NCI-H1105 (cell line): ENCODE measurements at places on chromosomes 13 and 19.

- DNase-seq = no peak
Observed at GRCh38 chr19:6736169-6736916, 1.0 kb downstream of the GPR108 start.

DNA sequence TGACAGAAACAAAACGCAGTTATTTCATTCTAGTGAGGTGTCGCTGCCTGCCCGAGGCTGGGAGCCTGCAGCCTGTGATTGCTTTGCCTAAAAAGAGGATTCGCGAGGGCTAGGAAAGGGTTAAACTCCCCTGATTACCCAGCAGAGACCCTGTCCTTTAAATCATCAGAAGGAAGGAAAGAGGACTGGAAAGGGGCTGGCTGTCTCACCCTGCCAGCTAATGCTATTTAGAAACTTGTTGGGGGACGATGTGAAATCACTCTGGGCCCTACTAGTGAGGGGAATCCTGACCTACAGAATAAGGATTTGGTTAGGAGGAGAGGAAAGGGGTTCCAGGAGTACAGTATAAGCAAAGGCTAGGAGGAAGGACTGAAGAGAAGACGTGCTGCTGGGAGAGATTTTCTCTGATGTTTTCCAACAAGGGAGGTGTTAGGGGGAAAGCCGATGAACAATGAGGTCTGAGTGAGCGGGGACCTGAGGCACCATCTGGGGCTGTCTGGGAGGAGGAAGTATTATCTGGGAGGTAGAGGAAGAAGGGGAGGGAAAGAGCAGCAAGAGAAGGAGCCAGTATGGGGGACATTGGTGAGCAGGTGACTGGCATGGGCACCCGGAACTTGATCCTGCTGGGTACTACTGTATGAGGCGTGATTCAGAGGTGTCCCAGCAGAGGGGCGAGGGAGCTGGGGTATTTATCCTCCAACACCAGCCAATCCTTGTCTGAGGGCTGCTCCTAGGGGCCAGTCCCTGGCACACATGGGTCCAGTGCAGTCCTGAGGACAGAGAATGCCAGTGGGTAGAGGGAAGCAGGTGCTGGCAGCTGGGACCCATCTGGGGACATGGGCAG lies 55.7 kb upstream of the PTPRS start:
- no peak for DNase-seq

DNA sequence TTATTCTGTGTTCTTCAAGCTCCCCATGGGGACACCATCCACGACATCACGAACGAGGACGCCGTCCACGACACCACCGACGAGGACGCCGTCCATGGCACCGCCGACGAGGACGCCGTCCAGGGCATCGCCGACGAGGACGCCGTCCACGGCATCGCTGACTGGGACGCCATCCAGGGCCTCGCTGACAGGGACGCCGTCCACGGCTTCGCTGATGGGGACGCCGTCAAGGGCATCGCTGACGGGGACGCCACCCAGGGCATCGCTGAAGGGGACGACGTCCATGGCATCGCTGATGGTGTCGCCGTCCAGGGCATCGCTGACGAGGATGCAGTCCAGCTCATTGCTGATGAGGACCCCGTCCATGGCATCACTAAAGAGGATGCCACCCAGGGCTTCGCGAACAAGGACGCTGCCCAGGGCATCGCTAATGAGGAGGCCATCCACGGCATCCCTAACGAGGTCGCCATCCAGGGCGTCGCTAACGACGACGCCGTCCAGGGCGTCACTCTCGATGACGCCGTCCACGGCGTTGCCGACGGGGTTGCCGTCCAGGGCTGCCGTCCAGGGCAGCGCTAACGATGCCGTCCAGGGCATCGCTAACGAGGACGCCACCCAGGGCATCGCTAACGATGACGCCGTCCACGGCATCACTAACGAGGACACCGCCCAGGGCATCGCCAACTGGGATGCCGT lies 949.2 kb downstream of the TUBA3C start:
- DNase-seq = no peak

DNA sequence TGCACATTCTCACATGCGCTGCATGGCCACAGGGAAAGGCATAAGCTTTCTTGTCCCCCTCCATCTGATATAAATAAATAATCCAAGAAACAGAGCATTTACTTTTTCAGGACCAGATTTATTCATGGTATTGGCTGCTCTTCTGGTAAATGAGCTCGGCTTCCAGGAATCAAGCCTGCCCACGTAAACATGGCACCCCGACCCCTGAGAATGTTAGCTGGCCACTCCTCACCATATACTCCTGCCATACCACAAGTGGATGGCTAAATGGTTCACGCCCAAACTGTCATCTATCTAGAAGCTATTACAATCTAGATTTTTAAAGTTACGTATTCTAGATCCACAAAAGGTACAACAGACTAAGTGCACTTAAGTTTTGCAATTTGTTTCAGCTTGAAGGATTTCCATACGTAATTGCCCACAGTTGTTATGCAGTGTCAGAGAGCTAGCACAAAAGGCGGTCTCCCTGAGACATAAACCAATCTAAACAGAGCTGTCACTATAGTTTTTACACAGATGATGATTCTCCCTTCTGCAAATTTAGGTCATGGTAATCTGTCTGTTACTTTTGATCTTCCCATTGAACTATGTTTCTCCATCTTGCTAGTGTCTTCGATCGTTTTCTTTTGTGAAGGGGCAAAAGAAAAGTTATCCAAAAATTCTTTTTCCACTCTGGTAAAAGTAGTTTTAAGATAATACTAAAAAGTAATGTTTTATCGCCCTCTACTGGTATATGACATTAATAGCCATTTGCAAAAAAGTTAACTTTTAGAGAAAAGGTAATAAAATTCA lies 16.2 kb upstream of the FOXO1 start:
- peak; percentile 13 for DNase-seq
